Right ventricle myocardium inferior (tissue), 1 donor: ENCODE measurements at places on chromosomes 2 and 18. TPM values are rescaled to one million over a fixed set of nuclear protein-coding genes. Genes with fewer than 3 reads are reported as not detected.

The EDAR gene
- total RNA-seq = 0.14 TPM

The ERMN gene
- not detected for total RNA-seq

The ERICH2 gene
- not detected for total RNA-seq

The ADD2 gene
- total RNA-seq = 2.3 TPM

The PLEK gene
- total RNA-seq = 7.2 TPM

The CCDC141 gene
- total RNA-seq = 116 TPM

DNA sequence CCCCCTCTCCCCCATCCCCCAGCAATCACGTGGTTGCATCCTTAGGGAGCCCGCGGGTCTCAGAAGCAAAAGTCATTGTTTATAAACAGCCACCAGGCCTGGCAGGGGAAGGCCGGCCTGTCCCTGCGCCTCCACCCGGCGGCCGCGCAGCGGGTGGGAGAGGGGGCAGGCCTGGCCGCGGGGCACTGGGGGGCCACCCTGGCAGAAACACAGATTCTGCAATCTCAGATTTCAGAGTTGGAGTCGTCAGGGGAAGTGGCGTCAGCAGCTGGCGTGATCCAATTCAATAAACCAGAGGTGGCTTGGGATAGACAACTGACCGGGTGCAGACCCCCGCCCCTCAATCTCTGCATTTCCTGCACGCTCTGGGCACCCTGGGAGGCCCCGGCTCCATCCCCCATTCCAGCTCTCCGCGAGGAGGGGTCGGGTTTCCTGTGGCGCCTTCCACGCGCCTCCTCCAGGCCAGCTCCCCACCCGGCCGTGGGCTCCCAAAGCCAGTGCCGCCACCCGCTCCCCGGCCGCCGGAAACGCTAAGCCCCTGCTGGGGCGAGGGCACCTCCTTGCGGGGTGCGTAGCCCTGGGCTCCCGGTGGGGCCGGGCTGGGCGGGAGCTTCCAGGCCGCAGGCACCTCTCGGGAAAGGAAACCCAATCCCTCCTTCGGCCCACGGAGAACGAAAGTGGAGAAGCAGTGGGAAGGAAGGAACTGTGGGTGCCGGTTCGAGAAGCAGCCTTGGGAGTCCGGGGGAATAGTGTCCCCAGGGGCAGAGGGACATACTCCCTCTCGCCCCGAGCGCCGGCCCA lies 1.1 kb downstream of the BIN1 start:
- DNase-seq = peak; percentile 72

DNA sequence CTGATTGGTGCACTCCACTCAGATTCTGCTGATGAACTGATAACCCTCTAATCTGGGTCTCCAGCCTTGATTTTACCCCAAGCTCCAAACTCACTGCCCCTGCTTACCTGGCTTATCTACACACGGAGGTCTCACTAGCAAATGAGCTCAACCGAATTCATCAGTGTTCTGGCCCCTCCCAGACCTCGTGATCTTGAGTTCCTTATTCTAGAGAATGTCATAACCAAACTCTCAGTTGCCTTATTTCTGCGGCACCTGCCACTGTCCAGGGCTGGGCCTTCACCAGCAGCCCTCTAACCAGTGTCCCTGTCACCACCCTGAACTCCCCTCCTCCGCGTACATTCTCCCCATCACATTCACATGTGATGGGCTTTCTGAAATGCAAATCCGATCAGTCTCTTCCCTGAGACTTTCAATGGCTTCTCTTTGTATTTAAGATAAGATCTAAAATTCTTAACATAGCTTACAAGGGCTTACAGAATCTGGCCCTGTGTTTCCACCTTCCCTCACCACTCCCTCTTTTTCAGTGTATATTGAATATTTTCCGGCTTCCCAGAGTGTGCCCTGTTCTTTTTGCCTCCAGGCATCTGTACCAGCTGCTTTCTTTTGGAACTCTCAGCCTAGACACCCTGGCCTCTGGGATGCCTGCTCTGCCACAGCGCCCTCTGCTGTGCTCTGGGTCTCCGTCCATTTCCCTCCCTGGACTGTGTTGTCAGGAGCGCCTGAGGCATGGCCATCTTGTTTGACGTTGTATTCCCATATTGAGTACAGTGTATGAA lies 31.1 kb downstream of the NAB1 start:
- DNase-seq = peak; percentile 74

- no peak for DNase-seq
These were observed 32.8 kb downstream of the COBLL1 start for GRCh38 chr2:164808776-164809175.

DNA sequence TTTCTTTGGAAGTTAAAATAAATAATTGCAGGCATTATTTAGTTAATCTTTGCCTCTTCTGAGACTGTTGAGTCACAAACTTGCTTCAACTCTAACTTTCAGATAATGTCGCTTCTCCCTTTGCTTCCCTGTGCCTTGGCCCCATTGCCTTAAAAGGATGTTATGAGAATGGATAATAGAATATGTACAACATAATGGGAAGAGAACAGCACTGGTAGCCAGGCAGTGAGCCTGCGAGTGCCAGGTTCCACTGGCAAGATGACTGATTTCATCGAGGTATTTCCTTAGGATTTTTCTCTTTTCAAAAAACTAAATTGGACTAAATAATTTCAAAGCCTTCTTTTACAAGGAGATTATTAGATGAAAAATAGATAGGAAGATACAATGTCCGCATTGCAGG lies 420.9 kb downstream of the TGIF1 start:
- no peak for DNase-seq

- no peak for DNase-seq
These were observed 81.3 kb downstream of the STRADB start for GRCh38 chr2:201532686-201533304.

- no peak for DNase-seq
These were observed 22.8 kb upstream of the LRP1B start for GRCh38 chr2:142153601-142154000.

DNA sequence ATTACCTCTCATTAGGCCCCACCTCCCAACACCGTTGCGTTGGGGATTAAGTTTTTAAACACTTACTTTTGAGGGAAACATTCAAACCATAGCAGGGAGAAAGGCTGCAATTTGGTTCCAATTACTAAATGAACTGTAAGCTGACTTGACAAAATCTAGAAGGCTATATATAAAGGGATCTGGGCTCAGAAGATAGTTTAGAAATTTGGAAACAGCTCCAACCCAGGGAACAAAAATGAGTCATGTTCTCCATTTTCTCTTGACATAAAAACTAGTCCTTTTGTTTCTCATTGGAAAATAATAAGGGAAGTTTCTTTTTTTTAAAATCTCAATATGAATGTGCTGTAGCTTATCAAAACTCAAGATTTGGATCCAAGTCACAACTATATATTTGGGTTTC lies 17.5 kb downstream of the MOGAT1 start:
- no peak for DNase-seq
